ENCODE measurements at places on chromosomes 2 and 18.

DNA sequence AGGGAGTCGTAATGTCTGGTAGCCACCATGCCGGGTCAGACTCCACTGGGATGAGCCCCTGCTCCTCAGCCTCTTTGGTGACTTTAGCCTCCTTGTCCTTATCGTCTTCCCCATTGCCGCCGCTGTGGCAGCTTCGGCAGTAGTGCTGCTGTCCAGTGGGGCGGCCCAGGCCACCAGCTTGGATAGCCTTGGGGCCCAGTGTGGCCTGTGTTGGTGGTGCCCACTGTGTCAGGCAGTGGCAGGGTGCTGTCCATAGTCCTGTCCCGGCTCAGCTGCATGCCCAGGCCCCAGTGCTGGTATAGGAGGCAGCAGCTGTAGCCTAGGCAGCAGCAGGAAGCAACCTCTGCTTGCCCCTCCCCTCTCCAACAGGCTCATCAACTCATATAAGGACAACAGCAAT, 197.1 kb upstream of the RAB12 start:
- no peak for DNase-seq

DNA sequence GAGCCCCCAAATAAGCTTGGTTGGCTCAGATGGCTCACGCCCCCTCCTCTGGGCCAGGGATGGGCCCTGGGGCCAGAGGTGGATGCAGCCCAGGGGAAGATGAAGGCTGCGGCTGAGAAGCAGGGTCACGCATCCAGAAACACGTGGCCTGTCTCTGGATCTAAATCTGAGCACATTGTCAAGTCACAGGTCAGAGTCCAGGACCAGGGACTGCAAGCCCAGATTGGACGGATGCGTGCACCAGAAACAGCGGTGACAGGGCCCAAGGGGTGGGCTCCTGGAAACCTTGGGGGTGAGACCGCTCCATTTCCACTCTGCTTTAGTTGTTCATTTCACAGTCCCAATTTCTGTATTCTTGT, 226.2 kb downstream of the ACKR3 start:
- DNase-seq, result no peak

- DNase-seq, result no peak
These were observed 395.8 kb downstream of the LNPK start for GRCh38 chr2:175606010-175606841.

- DNase-seq, result no peak
These were observed 214.8 kb downstream of the IKZF2 start for GRCh38 chr2:212936572-212936971.

GRCh38 chr2:109694190-109694589, 80.0 kb downstream of the SOWAHC start:
- peak; percentile 46 for DNase-seq

- DNase-seq, result no peak
These were observed 51.6 kb upstream of the DSEL start for GRCh38 chr18:67568166-67568565.

- no peak for DNase-seq
These were observed 44.1 kb upstream of the TTC39C start for GRCh38 chr18:23970161-23971096.

Measured in renal cortical epithelial cell (primary cell).